ENCODE measurements at places on chromosomes 16 and 17. TPM values are rescaled to one million over a fixed set of nuclear protein-coding genes. Genes with fewer than 3 reads are reported as not detected.

ACAP1 gene
- total RNA-seq = 208 TPM

CDH3 gene
- 13.1 TPM for total RNA-seq

USP22 gene
- total RNA-seq = 154 TPM

CIAO2B gene
- total RNA-seq = 56.5 TPM

STAC2 gene
- 0.56 TPM for total RNA-seq

HS3ST3B1 gene
- total RNA-seq = 12.7 TPM

SNX11 gene
- total RNA-seq = 45.4 TPM

SOST gene
- not detected for total RNA-seq

OR1A1 gene
- total RNA-seq = not detected

PPY gene
- total RNA-seq = not detected

TEDC2 gene
- 1.4 TPM for total RNA-seq

SGCA gene
- total RNA-seq = 4.7 TPM

TRAF7 gene
- 55.1 TPM for total RNA-seq

SOCS1 gene
- 24.0 TPM for total RNA-seq

BCAR1 gene
- total RNA-seq = 126 TPM

RMI2 gene
- 3.7 TPM for total RNA-seq

ATP1B2 gene
- 10.1 TPM for total RNA-seq

FASN gene
- 40.6 TPM for total RNA-seq

ABCA6 gene
- 7.3 TPM for total RNA-seq

ST6GALNAC2 gene
- total RNA-seq = 8.1 TPM

STX1B gene
- total RNA-seq = 2.2 TPM

CENPV gene
- total RNA-seq = 8.8 TPM

KRTAP1-5 gene
- not detected for total RNA-seq

ZNF207 gene
- total RNA-seq = 214 TPM

DNAI2 gene
- not detected for total RNA-seq

TBC1D28 gene
- not detected for total RNA-seq

NAGS gene
- 1.4 TPM for total RNA-seq

ASIC2 gene
- total RNA-seq = not detected

MPP2 gene
- total RNA-seq = 2.1 TPM

LIMD2 gene
- total RNA-seq = 224 TPM

CMTM1 gene
- total RNA-seq = 14.0 TPM

ITGAX gene
- total RNA-seq = 167 TPM

OTOP3 gene
- not detected for total RNA-seq

GINS3 gene
- total RNA-seq = 9.4 TPM

OR3A2 gene
- not detected for total RNA-seq

COG7 gene
- total RNA-seq = 19.0 TPM

NPIPB9 gene
- total RNA-seq = 3.4 TPM

PTX4 gene
- not detected for total RNA-seq

MXRA7 gene
- 89.4 TPM for total RNA-seq

KIF19 gene
- 15.9 TPM for total RNA-seq

FBXW10 gene
- not detected for total RNA-seq

KDM6B gene
- total RNA-seq = 84.5 TPM

MARCHF10 gene
- total RNA-seq = not detected

NOL3 gene
- 14.2 TPM for total RNA-seq

NDEL1 gene
- total RNA-seq = 122 TPM

FAM117A gene
- 65.0 TPM for total RNA-seq

ZNHIT3 gene
- total RNA-seq = 36.1 TPM

LUC7L gene
- 76.7 TPM for total RNA-seq

SDR42E2 gene
- not detected for total RNA-seq

PDPR gene
- 30.6 TPM for total RNA-seq

CYGB gene
- total RNA-seq = 12.1 TPM

Measured in spleen (tissue), 13 donors.